ENCODE measurements at places on chromosomes 3 and 15. TPM values are rescaled to one million over a fixed set of nuclear protein-coding genes. Genes with fewer than 3 reads are reported as not detected.

LARP6 gene
- 12.9 TPM for total RNA-seq

ZNF620 gene
- total RNA-seq, result 7.0 TPM

SMCO1 gene
- not detected for total RNA-seq

PARP15 gene
- 0.57 TPM for total RNA-seq

Measured in thoracic aorta endothelial cell (primary cell).